ENCODE measurements at places on chromosomes 12 and 14. TPM values are rescaled to one million over a fixed set of nuclear protein-coding genes. Genes with fewer than 3 reads are reported as not detected.

DNA sequence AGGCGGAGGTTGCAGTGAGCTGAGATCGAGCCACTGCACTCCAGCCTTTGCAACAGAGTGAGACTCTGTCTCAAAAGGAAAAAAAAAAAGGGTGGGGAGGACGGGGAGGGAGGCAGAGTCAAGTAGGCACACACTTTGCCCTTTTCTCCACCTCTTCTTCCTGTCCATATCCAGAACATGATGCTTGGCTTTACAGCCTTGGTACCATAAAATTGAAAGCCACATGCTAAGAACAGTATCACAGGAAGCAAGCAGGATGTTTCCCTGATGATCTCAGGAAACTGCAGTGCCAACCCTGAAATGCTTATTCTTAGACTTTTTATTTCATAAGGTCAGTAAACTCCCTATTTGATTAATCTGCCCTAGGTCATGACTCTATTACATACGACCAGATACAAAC lies 32.5 kb upstream of the YAF2 start:
- no peak for DNase-seq

GRCh38 chr14:66498311-66498710 lies 9.6 kb upstream of the GPHN start:
- DNase-seq, result no peak

- DNase-seq, result no peak
Observed at GRCh38 chr12:117052386-117053049, 46.7 kb downstream of the TESC start.

GRCh38 chr12:86663716-86664115 lies 407.5 kb upstream of the MGAT4C start:
- DNase-seq, result peak; percentile 12

Gene MYO1H
- total RNA-seq, result 9.6 TPM

Gene ENDOU
- 2.9 TPM for total RNA-seq
